ENCODE measurements at places on chromosomes 6 and 20.

- DNase-seq = peak; percentile 59
Measured at GRCh38 chr20:10219452-10219791, 792 bp downstream of the SNAP25 start.

GRCh38 chr6:7974938-7975763 is 64.6 kb upstream of the TXNDC5 start:
- peak; percentile 98 for DNase-seq

- DNase-seq = no peak
Measured at GRCh38 chr20:55175081-55175480, 699.7 kb downstream of the DOK5 start.

DNA sequence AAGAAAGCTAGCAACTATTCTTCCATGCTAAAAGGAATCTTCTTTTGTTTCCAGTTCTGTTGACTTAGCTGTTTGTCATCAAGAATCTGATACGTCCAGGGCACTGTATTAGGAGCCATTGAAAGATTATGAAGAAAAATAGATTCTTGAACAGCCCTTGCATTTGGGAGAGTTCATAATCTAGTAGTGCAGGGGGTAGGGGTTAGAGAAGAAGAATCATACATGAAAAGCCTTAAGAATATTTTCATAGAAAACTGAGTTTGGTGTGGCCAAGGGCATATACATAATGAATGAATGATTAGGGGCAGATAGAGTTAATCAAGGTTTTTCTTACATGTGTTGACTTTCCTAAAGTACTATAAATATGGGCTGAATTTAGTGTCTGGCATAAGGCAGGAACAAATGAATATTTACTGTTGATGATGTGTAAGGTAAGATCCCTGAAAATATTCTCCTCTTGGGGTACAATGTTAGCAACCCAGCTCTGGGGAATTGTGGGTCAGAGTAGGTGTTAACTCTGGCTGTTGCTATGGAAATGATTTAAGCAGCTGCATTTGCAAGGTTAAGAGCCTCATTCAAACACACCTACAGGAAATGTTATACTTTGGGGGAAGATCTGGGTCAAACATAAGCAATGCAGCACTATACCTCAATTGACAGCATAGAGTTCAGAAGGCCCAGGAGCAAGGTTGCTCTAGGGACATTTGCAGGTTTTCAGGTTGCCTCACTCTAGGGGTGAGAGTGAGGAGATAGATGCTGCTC is 667.3 kb upstream of the CITED2 start:
- no peak for DNase-seq

- DNase-seq = no peak
Measured at GRCh38 chr6:42704251-42704936, 18.0 kb downstream of the PRPH2 start.

DNA sequence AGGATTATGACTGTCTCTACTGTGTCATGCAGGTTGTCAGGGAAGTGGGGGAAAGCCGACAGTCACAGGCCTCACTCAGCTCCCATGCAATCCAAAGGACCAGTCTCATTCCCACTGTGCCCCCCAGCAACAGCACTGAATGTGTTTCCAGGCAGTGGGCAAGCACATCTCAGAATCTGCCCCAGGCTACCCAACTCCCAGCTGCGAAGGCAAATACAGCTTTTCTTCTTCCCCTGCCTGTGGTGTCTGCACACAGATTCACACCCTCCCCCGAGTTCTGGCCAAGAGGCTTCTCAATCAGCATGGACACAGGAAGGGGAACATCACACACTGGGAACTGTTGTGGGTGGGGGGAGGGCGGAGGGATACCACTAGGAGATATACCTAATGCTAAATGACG is 75.3 kb downstream of the SNAP91 start:
- no peak for DNase-seq

DNA sequence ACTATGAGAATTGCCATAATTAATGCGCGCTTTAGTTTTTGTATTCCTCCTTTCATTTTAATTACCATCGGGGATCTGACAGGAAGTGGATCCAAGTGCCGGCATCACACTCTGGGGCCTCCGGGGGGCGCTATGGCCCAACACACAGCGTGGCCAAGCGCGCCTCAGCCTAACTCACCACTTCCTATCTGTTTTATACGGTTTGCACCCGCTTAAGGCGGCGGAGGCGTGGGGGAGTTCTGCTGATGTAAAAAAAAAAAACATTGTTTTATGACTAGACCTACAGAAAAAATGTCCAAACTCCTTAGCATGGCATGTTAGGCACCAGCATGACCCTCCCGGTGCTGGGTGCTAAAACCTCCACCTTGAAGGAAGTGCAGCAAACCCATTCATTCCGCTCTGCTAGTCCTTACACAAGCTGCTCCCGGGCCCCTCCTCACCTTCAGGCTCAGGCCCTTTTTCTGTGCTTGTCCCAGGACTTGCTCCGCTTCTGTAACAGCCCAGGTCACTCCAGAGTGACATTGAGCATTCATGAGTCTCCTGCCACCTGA is 4.5 kb upstream of the EBF4 start:
- DNase-seq = no peak

GRCh38 chr20:35626386-35627001 is 10.9 kb downstream of the SPAG4 start:
- no peak for DNase-seq

DNA sequence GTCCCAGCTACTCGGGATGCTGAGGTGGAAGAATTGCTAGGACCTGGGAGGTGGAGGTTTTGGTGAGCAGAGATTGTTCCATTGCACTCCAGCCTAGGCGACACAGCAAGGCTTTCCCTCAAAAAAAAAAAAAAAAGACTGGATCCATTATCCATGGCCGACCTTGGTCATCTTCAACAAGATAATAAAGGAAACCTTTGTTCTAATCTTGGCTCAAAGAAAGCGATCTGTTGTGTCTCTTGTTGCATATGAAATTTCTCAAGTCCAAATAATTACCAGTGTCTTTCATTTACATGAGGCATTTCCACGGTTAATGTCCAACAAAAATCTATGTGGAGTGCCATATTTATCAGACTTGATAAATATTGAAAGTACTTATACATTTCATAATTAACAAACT is 23.7 kb upstream of the KIF16B start:
- no peak for DNase-seq

- no peak for DNase-seq
Measured at GRCh38 chr20:31693987-31694661, 28.5 kb downstream of the BCL2L1 start.

GRCh38 chr6:157579467-157580031 is 198.6 kb downstream of the ZDHHC14 start:
- peak; percentile 55 for DNase-seq

DNA sequence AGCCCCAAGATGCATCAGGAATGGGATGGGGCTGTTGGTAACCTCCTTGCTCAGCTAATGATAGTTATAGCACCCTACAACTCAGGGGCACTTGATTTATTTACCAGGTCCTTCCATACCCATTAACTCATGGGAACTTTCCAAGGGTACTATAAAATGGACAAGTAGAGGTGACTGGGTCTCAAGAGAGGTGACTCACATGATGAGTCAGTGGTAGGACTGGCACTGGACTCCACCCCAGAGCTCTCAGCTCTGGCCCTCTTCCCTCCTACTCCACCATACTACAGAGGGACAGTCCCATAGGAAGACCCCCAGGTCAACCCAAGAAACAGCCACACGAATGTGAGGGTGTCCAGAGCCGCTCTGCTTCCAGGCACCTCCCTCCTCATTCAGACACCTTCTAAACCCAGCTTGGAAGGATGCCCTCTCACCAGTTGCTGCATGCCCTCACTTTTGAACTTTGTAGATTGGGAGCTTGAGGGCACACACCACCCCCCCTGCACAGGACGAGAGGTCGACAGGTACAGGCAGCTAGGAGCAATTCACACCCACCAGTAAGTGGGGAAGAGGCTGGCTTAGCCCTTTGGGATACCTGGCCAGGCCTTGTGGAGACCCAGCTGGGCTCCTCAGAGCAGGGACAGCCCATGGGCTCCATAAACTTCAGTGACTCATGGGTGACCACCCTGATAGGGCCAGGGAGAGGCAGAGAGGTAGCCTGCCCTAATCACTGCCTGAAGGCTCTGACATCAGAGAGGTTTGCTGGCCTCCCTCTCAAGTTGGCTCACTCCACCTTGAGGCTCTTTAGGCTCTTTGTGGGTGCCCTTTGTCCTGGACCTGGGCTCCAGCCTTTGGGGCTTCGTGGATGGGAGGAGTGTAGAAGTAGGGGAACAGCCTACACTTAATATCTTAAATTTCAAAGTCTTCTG is 81.6 kb upstream of the MLN start:
- DNase-seq = peak; percentile 67

DNA sequence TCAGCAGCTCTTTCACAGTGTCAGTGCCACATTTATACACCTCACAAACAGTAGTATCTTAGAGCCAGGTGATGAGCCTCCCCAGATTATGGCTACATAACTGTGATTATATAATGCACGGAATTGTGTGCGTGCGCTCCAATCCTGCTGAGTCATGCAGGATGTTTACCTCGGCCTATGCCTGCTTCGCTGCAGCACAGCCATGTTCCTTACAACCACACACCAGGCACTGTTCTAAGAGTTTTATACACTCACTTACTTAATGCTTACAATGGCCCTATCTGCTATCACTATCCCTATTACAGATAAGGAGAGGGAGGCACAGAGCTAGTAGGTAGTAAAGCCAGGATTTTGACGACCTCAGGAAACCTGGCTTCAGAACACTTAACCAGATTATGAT is 7.3 kb downstream of the ZKSCAN3 start:
- no peak for DNase-seq

DNA sequence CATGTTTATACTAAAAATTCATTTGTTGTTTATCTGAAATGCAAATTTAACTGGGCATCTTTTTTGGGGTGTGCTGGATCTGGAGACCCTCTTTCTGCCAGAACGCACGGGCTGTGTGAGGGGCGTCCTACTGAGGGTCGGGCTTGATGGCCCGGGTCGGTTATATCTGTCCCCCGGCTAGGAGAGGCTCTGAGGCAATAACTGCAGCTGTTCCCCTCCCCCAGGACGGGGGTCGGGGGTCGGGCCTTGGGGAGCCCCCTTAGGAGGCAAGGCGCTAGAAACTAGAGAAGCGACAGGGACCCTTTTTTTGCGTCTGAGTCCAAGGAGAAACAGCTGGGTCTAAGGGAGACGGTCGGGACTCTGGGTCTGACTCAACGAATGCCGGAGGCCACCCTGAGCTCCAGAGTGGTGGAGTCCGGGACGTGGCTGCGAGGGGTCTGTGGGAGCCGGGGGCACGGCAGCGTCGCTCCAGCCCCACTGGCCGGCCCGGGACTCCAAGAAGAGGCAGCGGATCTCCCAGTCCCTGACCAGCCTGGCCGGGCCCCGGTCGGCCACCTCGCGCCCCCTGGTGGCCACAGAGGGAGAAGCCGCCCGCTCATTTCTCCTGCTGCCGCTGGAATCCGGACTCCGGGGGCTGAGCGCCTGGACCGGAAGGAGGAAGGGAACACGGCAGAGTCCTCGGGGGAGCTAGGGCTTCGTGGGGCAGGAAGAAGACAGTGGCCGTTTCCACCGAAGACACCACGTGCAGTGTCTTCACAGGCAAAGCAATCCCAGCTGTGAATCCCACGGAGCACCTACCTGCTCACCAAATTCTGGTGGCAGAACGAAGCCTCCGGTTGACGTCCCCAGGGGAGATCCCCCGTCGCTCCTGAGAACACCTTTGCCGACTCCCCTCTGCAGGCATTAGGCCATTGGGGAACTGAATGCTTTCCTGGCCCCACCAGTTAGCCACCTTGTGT is 24.0 kb upstream of the SCML4 start:
- DNase-seq = peak; percentile 80

DNA sequence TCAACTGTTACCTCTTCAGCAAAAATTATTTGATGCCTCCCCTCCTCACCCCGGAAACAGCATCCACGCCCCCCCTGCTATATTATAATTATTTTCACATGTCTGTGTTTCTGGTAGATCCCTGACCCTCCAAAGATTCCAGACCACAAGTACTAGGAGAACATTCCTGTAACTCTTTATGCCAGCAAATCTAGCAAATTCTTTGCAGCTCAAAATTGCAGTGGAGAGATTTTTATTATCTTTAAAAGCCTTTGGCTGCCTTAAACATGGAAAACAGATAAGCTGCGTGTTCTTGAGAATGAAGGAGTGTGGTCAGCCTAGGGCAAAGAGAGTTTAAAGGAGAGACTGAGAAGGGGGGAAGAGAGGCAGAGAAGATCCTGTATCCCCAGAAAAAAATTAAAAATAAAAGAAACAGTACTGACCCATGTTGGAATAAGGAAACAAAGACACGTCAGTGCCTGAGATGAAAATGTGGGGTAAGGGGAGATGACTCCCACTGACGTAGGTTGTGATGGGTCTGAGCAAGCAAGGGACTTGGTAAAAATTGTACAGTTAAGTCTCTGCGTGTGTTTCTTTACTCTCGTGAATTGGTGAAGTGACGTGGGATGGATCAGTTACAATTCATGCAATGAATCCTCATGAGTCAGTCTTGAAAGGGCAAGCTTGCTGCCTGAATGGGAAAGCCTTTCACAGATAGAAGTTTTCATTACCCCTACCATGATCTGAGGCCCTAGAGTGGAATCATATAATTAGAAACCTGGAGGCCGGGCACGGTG is 8.3 kb downstream of the ID4 start:
- no peak for DNase-seq

DNA sequence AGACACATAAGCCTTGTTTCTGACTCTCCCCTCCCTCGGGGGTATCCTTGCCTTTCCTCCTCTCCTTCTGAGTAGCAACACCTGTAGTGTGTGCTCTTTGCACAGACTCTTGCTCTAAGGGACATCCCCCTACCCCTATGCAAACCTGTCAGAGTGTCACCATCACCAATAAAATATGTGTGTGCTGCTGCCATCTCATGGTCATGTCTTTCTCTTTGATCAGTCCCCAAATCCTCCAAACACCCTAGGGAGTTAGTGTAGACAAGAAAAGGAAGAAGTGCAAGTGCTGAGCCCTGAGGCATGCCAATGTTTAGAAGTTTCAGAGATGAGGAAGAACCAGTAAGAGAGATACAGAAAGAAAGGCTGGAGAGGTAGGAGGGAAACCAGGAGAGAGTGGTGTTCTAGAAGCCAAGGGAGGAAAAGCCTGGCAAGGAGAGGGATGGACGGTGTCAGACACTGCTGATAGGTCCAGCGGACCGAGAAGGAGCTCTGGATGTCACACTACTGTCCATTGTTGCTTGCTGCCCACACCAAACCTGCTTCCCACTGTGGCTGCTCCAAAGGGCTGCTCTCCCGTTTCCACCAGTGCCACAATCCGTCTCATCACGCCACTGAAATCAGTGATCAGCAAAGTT is 16.4 kb downstream of the TRMT6 start:
- no peak for DNase-seq

GRCh38 chr20:13229538-13229937 is 8.5 kb downstream of the ISM1 start:
- DNase-seq = no peak

All from MG63 (cell line).